ENCODE measurements at places on chromosomes 7 and 10. TPM values are rescaled to one million over a fixed set of nuclear protein-coding genes. Genes with fewer than 3 reads are reported as not detected.

The MICALL2 gene
- 60.1 TPM for total RNA-seq

The ICA1 gene
- under 0.01 TPM for total RNA-seq

The SPDYE16 gene
- total RNA-seq, result 0.17 TPM

The FANK1 gene
- 2.6 TPM for total RNA-seq

The ZP3 gene
- 2.6 TPM for total RNA-seq

The MYH16 gene
- total RNA-seq, result not detected

The RPEL1 gene
- total RNA-seq, result 0.17 TPM

The PLPP4 gene
- 0.26 TPM for total RNA-seq
